ENCODE measurements at places on chromosomes 16 and 17. TPM values are rescaled to one million over a fixed set of nuclear protein-coding genes. Genes with fewer than 3 reads are reported as not detected.

DNA sequence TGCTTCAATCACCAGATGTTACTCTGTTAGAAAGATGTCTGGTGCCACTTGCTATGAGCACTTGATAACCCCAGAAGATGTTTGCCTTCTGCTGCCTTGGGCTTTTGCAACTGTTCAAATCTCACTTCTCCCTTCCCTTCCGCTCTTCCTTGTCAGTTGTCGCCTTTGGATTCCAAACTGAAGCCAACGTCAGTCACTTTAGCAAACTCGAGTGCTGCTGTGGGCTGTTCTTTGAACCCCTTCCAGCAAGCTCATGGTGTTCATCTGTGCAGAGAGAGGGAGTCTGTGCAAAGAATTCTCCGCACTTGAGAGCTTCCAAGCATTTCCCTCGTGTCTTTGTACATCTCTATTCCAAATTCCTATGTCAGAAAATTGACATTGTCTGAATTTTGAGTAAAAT lies 879.4 kb downstream of the CDH11 start:
- DNase-seq = no peak

DNA sequence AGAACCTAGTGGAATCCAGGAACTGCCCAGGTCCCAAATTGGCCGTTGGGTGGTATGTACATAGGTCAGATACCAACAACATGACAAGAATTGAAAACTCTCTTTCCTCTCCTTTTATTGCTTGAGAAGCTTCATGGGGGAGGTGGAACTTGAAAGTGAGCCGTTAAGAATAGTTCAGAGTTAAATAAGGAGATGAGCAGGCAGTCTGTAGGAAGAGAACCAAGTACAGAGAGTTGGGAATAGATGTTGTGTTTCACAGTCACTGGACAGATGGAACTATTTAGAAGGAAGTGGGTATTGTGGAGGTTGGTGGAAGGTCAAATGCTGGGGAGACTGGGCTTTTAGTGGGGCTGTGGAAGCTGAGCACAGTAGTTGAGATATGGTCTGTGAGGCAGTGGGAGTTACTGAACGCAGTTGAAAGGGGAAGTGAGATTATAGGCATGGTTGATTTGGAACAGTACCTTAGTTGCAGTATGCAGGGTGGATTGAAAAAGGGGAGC lies 26.4 kb downstream of the ARHGAP44 start:
- no peak for DNase-seq

DNA sequence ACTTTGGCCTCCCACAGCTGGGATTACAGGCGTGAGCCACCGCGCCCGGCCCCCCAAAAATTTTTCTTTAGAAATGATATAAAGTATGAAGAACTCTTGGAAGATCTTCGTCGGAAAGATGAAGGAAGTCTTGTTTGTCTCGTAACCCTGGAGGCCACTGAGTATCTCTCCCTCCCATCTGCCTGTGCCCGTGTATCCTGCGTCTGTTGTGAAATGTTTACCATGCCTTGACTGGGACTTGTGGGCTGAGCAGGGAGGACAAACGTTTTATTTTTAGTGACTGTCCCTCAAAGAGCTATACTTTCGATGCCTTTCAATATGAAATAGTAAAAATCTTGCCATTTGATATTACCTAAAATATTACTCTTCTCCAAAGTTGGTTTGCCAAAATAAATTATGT lies 121.2 kb downstream of the RPTOR start:
- no peak for DNase-seq

GRCh38 chr17:65756760-65757159 lies 195.3 kb upstream of the AXIN2 start:
- DNase-seq = no peak

DNA sequence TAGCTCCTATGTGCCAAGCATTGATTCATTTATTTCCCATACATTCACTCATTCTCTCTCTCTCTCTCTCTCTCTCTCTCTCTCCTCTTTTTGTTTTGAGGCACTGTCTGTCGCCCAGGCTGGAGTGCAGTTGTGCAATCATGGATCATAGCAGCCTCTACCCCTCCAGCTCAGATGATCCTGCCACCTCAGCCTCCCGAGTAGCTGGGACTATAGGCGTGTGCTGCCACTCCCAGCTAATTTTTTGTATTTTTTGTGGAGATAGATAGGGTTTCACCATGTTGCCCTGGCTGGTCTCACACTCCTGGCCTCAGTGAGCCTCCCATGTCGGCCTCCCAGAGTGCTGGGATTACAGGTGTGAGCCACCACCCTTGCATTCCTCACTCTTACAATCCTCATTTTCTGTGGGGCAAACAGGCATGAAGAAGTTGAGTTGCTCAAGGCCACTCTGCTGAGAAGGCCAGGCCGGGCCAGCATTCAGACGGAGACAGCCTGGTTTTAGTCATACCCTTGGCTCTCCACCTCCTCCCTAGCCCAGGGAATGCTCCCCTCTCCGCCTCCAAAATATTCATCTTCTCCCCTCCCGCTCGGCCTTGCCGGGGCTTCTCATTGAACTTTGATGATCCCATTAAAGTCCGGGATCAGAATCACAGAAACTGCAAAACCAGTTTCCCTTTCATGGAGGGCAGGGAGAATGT lies 765 bp upstream of the PRM2 start:
- no peak for DNase-seq

- no peak for DNase-seq
Observed at GRCh38 chr17:32803544-32803943, 73.4 kb downstream of the MYO1D start.

GRCh38 chr17:67717192-67717623 lies 528 bp upstream of the NOL11 start:
- no peak for DNase-seq

GRCh38 chr16:25403852-25404251 lies 146.2 kb upstream of the ZKSCAN2 start:
- DNase-seq = no peak

DNA sequence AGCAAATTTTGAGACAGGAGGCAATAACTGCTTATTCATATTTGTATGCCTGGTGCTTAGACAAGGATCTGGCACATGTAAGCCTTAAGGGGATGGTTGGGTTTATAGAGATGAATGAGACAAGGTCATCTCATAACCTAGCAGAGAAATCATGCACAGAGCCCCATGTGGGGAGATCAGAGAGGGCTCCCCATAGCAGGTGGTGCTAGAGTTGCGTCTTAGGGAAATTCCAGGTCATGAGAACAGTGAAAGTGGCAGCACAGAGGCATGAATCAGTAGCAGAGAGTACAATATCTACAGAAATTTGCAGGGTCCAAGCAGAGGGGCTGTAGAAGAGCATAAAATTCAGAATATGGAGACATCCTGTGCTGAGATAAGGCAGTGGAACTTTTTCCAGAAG lies 57.3 kb downstream of the SLC6A2 start:
- no peak for DNase-seq

DNA sequence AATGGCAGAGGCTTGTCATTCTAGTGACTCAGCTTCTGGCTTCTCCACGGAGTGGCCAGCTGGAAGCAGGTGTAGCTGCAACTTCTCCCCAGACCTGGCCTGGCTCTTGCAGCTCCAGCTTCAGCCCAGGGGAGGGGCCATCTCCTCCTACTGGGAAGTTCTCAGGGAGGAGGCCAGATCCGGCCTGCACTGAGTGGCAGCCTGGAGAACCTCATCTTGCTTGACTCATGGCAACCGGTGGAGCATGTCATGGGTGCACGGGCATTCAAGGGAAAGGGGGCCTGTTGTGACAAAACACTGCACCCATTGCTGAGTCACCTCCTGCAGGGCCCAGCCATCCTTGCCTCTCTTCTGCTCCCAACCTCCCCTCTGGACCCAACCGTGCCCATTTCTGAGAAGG lies 273.9 kb upstream of the MAF start:
- DNase-seq = no peak

- DNase-seq = no peak
Observed at GRCh38 chr17:81091774-81092517, 57.0 kb downstream of the BAIAP2 start.

DNA sequence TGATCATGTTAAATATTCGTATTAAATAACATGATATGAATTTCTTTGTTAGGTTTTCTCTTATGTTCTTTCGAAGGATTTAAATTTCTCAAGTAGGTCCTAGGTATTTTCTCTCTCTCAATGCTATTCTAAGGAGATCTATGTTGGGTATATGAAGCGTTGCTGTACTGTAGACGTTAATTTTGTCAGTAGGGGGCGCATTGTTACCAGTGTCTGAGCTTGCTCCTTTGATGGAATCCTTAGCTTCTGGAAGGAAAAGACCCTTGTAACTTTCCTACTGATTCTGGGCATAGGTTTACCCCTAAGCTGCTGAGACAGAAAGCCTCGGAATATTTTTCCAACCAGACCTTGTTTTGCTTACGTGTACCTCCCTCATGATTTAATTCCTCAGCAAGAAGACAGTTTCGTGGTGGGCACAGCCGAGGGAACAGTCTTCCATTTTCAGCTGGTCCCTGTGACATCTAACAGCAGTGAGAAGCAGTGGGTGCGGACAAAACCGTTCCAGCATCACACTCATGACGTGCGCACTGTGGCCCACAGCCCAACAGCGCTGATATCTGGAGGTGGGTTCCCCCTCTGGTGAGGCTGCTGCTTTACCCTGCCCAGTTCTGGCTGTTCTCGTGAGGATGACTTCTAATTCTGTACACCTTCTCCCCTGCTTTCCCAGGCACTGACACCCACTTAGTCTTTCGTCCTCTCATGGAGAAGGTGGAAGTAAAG lies 17.9 kb downstream of the UTP4 start:
- DNase-seq = no peak

GRCh38 chr17:74856112-74856511 lies 3.6 kb downstream of the GRIN2C start:
- no peak for DNase-seq

GRCh38 chr16:73504591-73505575 lies 457.0 kb upstream of the ZFHX3 start:
- DNase-seq = no peak

DNA sequence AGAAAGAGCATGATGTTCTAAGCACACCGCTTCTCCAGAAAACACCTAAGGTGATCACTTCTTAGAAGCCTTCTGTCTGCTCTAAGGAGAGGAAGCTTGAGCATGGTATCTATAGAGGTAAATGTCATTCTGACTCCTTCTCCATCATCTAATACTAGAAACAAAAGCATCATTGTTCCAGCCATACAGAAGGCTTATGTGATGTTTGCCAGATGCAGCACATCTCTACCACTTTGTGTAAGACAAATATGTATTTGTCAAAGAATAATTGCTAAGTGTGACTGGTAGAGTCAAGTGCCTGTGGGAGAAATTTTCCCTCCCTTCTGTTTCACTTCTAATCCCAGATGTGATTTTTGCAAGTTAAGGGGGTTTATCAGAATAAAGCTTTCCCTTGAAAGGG lies 217.1 kb downstream of the HS3ST3A1 start:
- DNase-seq = no peak

- no peak for DNase-seq
Observed at GRCh38 chr16:84414789-84415326, 46.5 kb downstream of the ATP2C2 start.

DNA sequence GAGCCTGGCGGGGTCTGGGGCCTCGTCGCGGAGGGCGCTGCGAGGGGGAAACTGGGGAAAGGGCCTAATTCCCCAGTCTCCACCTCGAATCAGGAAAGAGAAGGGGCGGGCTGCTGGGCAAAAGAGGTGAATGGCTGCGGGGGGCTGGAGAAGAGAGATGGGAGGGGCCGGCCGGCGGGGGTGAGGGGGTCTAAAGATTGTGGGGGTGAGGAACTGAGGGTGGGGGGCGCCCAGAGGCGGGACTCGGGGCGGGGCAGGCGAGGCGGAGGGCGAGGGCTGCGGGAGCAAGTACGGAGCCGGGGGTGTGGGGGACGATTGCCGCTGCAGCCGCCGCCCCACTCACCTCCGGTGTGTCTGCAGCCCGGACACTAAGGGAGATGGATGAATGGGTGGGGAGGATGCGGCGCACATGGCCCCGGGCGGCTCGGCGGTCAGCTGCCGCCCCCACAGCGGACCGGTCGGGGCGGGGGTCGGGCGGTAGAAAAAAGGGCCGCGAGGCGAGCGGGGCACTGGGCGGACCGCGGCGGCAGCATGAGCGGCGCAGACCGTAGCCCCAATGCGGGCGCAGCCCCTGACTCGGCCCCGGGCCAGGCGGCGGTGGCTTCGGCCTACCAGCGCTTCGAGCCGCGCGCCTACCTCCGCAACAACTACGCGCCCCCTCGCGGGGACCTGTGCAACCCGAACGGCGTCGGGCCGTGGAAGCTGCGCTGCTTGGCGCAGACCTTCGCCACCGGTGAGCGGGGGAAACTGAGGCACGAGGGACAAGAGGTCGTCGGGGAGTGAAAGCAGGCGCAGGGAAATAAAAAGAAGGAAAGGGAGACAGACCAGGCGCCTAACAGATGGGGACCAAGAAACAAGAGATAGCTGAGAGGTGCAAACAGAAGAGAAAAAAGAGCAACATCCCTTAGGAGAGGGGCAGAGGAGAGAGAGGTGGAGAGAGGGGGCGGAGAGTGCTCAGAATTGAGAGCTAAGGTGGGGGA lies at the start of gene PNMT:
Gene PNMT (plus strand): TSS at position 509 of the 980 bp plus-strand sequence. CDS start 23 bp downstream, at position 532.
- DNase-seq = no peak

- DNase-seq = no peak
Observed at GRCh38 chr17:27491713-27492190, 35.5 kb downstream of the KSR1 start.

GRCh38 chr16:86504315-86505184 lies 5.8 kb upstream of the FOXF1 start:
- no peak for DNase-seq

GRCh38 chr16:20122011-20122410 lies 48.3 kb upstream of the GPR139 start:
- DNase-seq = no peak

DNA sequence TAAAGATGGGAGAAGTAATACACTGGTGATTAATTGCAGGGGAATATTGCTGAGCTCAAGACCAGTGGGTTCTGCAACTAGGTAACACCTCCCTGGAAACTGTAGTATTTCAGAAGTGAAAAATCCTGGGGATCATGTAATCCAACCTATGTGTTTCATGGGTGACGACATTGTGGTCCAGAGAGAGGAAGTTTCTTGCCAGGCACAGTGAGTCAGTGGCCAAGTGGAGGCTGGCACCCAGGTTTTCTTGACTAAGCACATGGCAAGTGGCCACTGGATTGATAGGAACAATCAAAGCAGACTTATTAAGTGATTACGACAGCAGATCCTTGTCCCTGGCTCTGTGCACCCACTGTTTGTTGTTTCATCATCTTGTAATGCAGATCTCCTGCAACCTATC lies 14.6 kb upstream of the CIITA start:
- DNase-seq = no peak

Gene FN3KRP
- 41.1 TPM for polyA plus RNA-seq

Gene MIF4GD
- polyA plus RNA-seq = 19.5 TPM

Gene HSD17B2
- polyA plus RNA-seq = 12.6 TPM

Gene FNDC8
- 0.27 TPM for polyA plus RNA-seq

Gene NDE1
- polyA plus RNA-seq = 49.9 TPM

Gene ANKRD40CL
- polyA plus RNA-seq = 0.17 TPM

Gene TEDC2
- polyA plus RNA-seq = 16.6 TPM

Gene APOBR
- polyA plus RNA-seq = 1.1 TPM

Gene ARL5C
- polyA plus RNA-seq = 0.19 TPM

Gene CCL5
- 1.3 TPM for polyA plus RNA-seq

Gene TBC1D3B
- 4.5 TPM for polyA plus RNA-seq

Gene LRRC37A
- 2.5 TPM for polyA plus RNA-seq
